SK-N-SH treated with all-trans-retinoic acid at 6 μM for 48 hours (cell line): ENCODE measurements at places on chromosomes 13 and 19.

DNA sequence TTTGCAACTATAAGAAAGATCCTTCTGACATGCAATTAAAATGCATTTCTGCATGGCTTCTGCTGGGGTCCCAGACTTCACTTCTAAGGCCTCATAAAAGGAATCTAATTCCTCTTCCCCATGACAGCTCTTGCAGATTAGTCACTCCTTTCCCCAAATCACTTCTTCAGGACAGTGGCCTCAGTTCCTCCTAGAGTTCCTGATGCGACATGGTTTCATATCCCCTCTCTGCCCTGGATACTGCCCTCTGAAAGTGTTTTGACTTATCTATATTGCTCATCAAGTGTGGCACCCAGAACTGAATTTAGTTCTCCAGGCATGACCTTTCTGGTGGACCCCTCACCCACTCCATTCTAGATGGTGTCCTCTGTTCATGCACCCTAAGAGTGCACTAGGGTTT is 238.1 kb downstream of the FOXO1 start:
- ATAC-seq, result no peak

DNA sequence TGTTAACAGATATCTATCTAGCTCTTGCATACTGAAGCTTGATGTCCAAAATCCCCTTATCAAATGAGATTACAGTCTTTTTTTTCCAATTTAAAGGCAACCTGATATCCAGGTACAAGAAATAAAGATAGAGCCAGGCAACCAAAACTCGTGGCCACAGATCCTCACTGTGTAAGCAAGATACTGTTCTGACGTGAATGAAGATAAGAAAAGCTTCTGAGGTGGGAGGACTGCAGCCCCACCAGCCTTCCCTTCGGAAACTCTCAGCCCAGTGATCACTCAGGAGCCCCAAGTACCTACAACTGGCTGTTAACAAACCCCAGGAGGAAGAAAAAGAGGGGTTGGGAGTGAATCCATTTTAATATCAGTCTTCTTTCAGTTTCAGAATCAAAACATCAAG is 191.6 kb downstream of the EFNB2 start:
- no peak for ATAC-seq

DNA sequence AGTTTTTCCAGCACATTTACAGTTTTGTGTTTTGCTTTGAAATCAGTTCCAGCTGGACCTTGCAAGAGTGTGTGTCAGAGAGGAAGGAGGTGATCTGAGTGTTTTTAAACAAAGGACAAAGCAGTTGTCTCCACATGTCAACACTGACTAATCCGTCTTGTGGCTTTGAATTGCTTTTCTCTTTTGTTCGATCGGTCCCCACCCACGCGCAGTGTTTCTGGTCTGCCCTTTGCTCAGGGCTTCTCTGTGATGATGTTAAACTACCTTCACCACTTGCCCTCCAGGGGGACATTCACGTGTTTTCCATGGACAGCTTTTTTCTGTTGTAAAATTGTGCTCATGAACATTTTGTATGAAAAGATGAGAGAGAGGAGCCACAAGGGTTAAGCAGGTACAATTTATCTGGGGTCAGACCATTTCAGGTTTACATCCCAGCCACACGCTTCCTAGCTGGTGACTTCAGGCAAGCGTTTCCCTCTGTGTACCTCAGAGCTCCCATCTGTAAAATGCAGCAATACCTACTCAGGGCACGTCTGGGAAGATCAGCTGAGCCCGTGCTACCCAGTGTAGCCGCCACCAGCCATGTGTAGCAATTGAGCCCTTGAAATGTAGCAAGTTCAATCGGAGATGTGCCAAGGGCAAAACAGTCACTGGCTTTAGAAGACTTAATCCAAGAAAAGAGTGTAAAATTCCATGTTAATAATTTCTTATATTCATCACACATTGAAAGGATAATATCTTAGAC is 13.5 kb upstream of the PLA2G4C start:
- no peak for ATAC-seq

- no peak for ATAC-seq
Measured at GRCh38 chr19:32881766-32882165, 12.2 kb upstream of the SLC7A9 start.

DNA sequence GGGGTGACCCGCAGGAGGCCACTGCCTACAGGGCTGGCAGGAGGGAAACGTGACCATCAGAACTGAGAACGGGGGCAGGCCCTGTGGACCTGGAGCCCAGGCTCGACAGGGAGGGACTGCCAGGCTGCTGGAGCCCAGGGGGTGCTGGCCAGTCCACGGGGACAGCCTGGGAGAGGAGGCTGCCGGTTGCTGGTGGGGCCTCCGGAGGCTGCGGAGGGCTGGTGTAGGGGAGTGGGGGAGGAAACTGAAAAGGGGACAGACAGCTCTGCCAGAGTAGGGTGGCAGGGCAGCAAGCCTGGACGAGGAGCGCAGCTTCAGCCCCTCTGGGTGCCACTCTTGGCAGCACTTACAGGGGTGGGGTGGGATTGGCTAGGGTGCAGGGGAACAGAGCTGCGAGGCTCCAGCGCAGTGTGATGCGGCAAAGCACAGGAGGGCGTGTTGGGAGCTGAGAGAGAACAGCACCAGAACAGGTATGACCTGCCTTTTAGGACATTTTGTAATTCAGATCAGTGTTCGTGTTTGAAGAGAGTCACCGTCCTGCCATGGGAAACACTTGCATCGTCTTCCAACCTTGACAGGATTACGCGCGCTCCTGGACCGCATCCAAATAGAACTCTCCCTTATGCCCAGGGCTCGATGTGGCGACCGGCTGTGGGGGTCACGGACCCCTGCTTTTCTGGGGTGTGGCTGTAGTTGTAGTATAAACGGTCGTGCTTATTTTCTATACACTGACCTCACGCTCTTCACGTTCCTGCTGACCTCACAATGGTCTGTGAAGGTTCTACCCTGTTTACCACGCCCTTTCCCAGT is 19.9 kb upstream of the ARHGEF7 start:
- no peak for ATAC-seq

GRCh38 chr13:107788464-107789165 is 426.7 kb downstream of the LIG4 start:
- peak; percentile 48; the same call in 1 of the 3 replicates for ATAC-seq

- ATAC-seq, result no peak
Measured at GRCh38 chr13:20570517-20570916, 3.6 kb downstream of the IFT88 start.

GRCh38 chr13:26727633-26728032 is 33.0 kb downstream of the GPR12 start:
- no peak for ATAC-seq

- no peak for ATAC-seq
Measured at GRCh38 chr19:719636-720344, 11.1 kb downstream of the PALM start.

DNA sequence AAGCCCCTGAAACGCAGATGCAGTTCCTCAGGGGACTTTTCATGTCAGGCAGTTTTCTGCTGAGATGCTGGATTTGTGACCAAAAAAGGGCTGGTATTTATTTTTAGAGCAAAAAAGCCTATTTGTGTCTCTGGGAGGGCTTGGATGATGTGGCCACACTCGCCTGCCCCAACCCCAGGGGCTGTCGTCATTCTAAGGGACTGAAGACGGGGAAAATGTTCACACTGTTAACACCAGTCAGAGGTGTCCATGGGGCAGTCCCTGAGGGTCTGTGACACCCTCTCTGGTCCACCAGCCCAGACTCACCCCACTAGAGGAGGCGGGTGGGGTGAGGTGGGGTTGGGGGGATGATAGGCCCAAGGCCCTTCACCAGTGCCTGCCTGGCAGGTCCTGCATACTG is 15.9 kb upstream of the EPHX3 start:
- ATAC-seq, result no peak

GRCh38 chr13:99639126-99639525 is 137.9 kb downstream of the TM9SF2 start:
- no peak for ATAC-seq

GRCh38 chr13:51707461-51707860 is 96.5 kb downstream of the DHRS12 start:
- no peak for ATAC-seq

GRCh38 chr19:11227195-11227886 is 12.1 kb upstream of the ANGPTL8 start:
- peak; percentile 59 for ATAC-seq

DNA sequence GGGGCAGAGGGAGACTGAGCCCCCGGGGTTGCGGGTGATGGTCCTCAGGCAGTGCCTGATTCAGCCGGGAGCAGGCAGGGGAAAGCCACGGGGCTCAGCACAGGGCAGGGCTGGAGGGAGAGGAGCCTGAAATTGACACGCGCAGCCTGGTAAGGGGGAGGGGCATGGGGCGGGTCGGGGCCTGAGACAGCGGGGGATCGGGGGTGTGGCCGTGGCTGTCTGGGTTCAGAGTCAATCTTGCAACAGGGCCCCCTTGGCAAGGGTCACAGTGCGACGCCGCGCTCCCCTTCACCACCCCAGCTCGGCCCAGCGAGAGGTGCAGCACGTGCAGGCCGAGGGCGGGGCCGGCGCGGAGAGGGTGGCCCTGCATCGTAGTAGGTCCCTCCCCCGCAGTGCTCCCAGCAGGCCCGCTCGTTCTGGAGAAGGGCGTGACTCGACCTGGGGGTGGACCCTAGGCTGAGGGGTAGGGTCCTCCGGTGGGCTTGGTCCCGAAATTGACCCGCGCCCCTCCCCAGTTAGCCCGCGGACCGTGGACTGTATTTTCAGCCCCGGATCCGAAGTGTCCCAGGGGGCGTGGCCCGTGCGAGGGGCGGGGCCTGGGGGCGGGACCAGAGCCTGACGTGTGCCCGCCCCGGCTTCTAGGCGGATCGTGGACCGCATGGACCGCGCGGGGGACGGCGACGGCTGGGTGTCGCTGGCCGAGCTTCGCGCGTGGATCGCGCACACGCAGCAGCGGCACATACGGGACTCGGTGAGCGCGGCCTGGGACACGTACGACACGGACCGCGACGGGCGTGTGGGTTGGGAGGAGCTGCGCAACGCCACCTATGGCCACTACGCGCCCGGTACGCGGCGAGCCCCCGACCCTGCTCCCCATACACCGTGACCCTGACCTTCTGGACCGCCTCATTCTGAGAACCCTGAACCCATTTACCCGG is 6.0 kb downstream of the RCN3 start:
- peak; percentile 96 for ATAC-seq

DNA sequence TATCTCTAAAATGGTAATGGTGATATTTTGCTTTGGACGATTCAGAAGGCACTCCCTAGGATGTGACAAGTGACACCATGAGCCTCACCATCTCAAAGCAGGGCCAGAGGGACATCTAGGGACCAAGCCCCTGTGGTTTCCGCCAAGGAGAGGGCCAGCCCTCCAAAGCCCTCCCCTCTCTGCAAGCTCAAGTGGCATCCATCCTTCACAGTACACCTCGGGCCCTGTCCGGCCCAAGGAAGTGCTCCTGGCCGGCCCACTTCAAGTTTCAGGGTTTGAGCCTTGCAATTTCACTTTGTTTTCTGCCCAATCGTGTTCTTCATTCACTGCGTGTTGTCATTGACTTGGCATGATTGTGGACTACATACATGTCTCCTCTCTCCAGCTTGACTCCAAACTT is 82.5 kb downstream of the TSHZ3 start:
- ATAC-seq, result no peak

DNA sequence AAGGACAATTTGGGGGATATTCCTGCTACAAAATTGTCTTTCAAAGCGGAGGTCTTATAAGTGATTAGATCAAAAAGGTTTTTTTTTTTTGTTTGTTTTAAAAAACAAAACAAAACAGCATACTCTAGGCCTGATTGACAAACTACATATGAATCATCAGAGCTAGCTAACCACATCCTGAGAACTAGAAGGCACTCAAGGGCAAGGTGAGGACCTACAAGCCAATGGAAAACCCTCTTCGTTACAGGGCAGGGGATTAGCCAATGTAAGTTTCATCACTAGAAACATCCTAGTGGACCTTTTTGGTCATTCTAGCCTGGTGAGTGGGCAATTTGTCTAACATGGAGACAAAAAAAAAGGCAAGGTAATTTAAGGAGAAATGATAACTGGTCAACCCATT is 428.6 kb downstream of the RFC3 start:
- ATAC-seq, result no peak

DNA sequence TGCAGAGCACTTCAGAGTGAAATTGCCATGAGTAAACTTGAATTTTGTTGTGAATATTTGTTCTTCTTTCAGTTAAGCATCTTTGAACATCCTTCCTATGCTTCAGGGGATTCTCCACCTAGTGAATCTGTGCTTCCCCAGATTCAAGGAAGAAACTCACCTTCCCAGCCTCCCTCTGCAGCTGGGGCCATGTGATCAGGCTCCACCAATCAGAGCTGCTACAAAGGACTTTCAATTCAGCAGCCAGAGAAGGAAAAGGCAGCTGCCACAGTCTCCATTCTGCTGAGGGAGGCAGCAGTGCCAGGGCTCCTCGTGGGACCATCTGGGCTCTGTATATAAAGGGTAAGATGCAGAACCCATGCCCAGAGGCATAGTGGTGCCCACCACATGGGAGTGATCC is 89.7 kb upstream of the SIAH3 start:
- ATAC-seq, result peak; percentile 41; the same call in 1 of the 3 replicates

DNA sequence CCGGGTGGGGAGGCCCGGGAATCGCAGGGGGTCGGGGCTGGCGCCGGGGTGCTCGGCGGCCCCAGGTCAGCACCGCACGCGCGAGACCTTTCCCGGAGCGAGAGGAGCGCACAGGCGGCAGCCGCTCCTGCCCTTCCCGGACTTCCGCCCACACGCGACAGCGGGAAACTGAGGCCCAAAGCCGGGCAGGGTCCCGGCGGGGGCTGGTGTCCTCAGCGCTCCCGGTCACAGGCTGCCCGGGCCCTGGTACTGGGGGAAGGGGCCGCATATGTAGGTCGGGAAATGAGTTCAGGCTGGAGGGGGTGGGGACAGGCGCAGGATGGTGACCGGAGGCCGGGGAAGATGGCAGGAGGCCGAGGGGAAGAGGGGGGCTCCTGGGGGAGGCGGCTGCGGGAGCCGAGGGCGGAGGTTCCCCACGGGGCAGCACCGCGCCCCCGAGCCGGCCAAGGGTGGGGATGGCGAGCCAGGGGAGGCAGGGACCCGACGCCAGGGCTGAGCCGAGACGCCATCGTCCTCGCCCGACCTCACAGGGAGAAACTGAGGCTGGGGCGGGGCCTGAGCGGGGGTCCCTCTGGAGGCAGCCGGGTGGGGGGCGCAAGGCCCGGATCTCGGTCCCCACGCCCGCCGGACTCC is 662 bp downstream of the CBARP start:
- ATAC-seq, result no peak

DNA sequence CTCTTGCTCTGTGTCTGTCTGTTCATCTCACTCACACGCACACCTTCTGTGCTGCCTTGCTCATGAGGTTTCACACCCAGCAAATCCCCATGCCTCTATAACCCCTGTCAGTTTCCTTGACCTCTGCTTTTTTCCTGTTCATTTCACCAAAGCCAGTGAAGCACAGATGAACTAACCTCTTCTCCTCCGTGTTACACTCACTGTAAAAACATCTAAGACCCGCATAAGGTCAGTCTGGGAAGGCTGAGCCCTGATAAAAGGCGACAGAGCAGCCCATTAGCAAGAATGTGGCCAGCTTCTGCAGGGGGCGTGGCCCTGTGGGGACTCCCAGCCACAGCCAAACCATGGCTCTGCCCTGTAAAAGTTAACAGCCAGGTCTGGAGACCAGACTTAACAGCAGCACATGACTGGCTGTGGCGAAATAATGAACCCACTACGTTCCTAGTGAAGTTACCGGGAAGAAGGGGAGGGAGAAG is 42.8 kb upstream of the NPAS1 start:
- ATAC-seq, result peak; percentile 63

- ATAC-seq, result no peak
Measured at GRCh38 chr19:49766930-49767299, at the start of gene AP2A1. Gene AP2A1, plus strand, starts transcription at chr19:49767001. Its CDS starts 133 bp downstream, at chr19:49767134.
